ENCODE measurements at places on chromosomes 2 and 18.

GRCh38 chr18:54020156-54020745 is 204.2 kb downstream of the MBD2 start:
- DNase-seq, result no peak

DNA sequence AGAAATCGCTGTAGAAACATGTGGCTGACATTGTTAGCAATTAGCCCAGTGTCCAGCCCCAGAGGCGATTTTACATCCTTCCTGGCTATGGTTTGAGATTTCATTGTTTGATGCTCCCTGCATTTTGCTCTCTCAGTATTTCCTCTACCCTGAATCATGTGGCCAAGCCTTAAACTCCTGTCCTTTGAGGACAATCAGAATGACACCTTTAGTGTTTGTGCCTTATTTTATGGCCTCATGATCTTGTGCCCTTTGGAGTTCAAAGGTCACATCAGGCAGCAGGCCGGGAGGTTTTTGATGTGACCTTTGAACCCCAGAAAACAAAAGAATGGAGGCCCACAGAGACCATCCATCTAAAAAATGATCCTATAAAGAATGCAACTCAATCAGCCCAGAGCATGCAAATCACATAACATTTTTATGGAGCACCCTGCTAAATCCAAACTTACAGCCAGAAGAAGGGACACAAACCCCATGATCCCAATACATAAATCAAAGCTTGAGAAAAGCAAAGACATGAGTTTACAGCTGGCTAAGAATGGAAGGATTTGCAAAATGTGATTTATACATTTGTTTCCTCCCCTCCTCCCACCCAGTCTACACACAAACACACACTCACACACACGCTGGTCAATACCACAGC is 52.5 kb downstream of the FECH start:
- DNase-seq, result no peak

DNA sequence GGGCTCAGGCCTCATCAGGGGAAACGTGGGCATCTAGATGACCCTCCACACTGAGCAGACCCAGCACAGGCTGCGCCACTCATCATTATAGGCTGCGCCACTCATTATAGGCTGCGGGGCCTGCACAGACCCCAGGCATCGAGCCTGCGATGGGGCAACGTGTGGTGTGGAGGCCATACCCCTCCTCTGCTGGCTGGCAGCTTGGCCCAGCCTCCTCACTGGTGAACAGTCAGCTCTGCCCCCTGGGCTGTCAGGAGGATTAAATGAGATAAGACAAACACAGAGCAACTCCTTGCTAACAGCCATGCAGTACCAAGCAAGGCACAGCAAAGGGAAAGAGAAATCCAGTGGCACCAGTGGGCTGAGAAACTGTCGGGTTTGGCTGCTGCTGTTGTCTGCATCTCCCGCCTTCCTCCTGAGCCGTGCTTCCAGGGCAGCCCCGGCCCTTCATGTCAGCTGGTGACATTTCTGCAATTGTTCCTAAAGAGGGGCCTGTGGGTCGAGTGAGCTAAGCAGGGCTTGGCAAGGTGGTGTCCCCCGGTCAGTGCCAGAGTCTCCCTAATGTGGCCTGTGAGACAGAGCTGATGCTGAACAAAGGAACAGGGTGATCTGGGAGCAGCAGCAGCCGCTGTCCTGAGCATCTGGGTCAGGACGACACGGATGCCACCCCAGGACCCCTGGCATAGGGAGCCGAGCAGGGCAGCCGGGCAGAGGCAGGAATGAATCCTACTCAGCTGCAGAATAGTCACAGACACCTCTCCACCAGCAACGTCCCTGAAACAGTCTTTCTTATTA is 48.7 kb downstream of the RRM2 start:
- peak; percentile 47 for DNase-seq

- DNase-seq, result no peak
Observed at GRCh38 chr2:9697909-9698308, 67.1 kb upstream of the YWHAQ start.

DNA sequence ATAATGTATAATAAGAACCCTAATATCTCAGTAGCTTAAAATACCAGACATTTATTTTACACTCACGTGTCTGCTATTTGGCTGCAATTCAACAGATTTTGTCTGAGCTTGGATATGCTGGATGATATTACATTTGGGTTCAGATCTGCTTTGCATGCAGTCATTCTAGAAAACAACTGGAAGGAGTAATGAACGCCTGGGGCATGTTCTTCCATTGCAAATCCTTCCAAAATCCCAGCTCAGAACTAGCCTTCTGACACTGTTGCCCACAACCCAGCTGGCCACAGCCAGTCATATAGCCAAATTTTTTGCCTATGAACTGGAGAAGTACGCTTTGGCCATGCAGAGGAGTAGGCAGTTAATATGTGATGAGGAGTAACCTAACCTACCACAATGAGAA is 597.8 kb upstream of the VRK2 start:
- DNase-seq, result no peak

DNA sequence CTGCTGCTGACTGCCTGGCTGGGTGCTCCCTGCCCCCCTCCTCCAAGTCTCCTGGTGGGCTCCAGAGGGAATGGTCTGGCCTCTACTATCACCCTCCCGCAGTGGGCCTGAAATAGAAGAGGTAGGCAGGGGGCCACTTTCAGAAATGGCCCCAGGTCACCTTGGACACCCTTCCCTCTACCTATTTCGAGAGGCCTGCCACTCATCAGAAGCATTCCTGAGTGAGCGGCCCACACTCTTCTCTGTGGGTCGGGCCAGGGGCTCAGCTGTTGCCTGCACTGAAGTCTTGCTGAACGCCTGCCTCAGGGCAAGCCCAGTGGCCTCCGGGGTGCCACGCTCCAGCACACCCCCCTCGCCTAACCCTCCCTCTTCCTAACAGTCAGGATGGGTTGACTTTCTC is 124.9 kb downstream of the TNS1 start:
- DNase-seq, result no peak

DNA sequence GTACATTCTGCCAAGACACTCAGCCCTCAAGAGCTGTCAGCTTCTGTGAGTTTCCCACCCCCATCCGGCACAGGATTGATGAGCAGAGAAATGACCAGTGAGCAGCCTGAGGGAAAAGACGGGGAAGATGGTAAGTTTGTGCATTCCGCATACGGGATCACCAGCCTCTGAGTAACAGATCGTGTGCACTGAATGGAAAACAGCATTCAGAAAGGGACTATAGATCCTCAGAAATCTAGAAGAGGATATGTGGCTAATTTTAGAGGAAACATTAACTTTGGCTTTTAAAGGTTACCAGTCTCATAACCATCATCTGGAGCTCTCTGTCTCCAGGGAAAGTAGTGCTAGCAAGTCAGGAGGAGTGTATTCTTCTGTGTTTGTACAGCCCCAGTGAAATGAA is 326.0 kb downstream of the TGIF1 start:
- DNase-seq, result no peak

DNA sequence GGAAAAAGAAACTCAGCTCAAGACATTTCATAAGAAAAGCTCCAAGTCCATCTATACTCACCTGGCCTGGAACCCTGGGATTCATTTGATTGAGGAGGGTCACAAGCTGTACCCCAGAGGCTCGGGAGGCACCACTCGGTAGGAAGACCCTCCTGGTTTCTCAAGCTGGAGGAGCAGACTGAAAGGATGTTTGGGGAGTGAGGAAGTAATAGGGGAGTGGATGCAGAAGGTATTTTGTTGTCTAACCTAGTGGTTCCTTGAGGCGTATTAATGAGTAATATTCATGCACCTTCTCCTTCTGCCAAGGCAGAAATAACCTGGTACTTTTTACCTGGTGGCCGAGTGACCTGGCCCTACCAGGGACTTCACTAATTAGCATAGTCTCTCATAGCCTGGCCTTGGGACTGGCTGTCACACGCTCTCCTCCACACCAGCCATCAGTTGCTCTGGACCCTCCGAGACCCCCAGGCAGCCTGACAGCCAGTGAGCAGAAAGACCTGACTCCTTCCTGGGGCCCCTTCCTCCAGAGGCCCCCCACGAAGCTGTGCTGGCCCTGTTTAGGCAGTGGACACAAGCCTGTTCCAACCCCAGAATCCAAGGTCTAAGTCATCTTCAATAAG is 161.4 kb downstream of the BCL2 start:
- no peak for DNase-seq

DNA sequence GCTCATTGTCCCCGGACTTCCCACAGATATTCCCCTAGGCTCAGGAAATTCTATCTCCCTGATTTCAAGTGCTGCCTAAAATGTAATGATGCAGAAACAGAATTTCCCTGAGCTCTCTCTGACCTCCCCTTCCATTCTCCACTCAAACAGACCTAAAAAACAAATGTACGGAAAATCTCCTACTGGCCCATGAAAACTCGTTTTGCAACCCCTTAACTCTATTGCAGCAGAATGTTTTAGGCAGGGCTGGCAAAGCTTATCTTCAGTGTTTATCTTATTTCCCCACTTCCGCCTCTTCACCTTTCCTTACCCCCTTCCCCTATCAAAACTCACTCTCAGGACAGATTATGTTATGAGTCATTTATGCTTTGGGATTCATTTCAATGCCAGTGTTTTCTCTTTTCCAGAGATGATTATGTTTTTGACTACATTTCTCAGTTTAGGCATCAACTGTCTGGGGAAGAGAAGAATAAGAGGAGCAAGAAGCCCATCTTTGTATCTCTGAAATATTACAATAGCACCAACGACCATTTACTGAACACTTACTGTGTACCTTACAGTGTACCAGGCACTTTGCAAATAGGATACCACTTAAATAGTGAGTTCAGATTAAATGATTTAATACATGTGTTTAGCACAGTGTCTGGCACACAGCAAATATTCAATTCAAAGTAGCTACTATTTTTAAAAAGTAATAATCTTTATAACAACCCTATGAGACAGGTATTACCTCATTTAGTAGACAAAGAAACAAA is 53.9 kb upstream of the STPG4 start:
- DNase-seq, result no peak

DNA sequence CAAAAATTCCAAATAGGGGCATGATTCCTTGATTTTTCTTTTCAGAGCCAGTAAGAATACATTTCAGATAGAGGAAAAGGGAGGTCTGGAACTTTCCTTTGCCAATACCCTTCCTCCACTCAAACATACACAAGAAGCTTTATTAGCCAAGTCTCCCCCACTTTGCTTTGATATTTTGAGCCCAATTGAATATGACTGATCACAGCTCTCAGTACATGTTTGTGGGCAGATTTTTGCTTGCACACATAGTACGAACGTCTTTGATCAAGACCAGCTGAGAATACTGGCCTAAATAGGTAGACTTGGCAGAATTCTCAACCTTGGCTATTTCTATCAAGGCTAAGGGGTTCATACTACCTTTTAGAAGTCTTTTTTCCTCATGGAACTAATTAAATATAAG is 148.8 kb upstream of the PGAP1 start:
- DNase-seq, result no peak

DNA sequence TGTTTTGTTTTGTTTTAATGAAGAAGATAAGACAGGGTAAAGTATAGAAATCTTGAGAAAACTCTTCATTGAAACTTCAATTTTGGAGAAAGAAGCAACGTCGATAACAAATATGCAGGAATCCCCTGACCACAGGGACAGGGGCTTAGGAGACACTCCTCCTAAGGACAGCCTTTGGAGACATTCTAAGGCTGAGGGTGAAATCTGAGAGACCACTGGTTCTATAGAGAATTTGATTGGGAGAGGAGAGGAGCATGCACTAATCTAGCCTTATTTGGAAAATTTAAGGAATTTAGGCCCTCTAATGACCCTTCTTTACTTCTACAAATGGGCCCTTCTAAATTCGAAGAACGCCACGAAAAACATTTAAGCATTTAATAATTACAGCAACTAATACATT is 207.6 kb downstream of the PPP1R1C start:
- no peak for DNase-seq

DNA sequence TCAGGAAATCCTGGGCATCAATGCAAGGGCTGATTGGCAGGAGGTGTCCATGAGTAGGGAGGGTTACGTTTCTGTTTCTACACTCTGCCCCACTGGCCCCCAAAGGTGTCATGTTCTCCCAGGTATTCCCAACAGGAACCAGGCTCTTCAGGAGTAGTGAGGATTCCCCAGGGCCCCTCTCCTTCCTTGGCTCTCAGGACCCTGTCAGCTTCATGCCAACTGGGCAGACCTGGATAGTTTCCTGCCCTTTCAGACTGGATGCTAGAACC is 480.6 kb upstream of the HS6ST1 start:
- no peak for DNase-seq

DNA sequence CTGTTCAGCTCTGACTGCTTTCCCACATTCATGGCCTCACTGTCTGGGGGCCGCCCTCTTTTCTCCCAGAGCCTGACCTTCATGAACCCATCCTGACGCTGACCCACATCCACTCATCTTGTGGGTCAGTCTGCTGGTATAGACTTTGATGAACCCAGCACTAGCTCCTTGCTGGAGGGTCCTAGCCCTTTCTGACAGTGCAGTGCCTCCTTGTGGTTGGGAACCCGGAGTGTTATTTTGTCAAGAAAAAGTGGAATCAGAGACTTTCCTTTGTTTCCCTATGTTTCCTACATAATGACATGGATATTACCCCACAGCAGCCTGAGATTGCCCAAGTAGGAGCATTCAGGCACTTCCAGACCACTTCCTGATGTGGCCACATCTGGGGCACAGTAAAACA is 19.3 kb upstream of the OSR1 start:
- no peak for DNase-seq

DNA sequence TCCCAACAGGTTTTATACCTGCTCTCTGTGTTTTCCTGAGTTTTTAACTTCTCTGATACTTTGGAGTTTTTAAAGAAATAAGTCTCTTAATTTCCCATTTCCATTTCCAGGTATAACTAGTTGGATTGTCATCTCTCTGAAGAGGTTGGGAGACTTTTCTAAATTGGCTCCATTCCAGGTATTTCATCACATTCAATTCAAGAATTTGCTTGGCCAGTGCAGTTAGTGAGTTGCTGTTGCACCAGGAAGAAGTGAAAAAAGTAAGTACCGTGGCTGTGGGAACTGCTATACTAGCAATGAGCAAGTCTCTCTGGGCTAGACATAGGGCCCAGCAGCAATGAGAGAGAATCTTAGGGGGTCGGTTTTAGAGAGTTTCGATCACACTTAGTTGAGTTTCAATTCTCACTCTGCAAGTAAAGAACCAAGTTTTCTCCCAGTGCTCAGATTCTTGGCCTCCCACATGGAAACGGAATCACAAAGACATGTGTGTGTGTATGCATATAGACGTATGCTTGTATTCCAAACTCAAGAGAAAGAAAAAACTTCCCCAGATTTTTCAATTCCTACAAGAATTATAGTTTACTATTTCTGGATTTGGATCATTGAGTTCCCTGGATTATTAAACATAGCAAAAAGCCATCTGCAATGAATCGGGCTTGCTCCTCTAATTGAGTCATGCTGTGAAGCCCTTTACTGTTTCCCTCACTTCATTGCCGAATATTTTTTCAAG is 894.4 kb downstream of the BCL11A start:
- no peak for DNase-seq

- DNase-seq, result peak; percentile 86
Observed at GRCh38 chr18:74353169-74353775, 37.6 kb downstream of the C18orf63 start.

GRCh38 chr2:160931531-160931930 is 228.7 kb upstream of the TANK start:
- no peak for DNase-seq

Data from endodermal cell (in vitro differentiated cells).